ENCODE measurements at places on chromosomes 2 and 18. TPM values are rescaled to one million over a fixed set of nuclear protein-coding genes. Genes with fewer than 3 reads are reported as not detected.

Gene CIB4
- not detected for total RNA-seq

- no peaks in the 10 kb centered on the region for H3K36me3 ChIP-seq
- H3K27me3 ChIP-seq: no peaks in the 10 kb centered on the region
- no peak overlapping the region for H3K27ac ChIP-seq
- DNase-seq: no peak
Measured at GRCh38 chr18:13163167-13163927, 55.2 kb upstream of the LDLRAD4 start.

DNA sequence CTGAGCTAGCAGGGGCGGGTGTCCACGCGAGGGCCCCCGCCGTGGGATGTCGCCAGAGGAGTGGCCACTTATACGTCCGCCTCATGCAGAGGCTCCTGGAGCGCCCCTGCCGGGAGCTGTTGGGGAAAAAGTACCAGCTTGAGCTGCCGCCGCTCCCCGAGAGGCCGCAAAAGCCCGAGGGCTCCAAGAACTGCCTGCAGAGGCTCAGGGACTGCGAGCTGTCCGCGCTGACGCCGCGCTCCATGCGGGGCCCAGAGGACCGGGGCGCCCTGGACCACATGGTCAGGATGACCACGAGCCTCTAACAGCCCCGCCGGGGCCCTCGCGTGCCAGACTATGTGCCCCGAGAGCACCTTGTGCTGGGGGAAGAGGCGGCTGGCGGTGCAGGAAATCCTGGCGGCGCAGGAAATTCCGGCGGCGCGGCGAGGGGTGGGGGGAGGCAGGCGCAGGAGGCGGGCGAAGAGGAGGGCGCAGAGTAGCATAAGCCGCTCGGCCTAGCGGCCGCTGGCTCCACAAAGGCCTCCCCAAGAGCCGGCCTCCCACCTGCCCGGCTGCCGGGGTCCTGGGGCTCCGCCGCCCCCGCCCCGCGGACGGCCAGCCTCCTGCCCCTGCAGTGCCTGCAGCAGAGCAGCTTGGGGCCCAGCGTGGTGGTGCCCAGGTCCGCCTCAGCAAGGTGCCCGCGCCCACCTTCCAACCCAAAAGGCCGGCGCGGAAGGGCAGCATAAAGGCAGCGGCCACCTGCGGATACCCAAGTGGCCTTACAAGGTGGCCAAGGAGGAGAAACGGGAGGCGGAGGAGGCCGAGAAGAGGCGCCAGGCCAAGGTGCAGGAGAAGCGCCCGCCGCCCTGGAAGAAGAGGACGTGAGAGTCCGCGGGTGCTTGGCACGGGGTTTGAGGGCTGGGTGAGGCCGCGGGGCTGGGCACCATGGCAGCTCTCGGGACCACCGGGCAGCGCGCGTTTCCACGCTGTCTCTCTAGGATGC lies 42.1 kb upstream of the TRIM43B start:
- H3K4me1 ChIP-seq: no peaks in the 10 kb centered on the region
- no peaks in the 10 kb centered on the region for H3K27me3 ChIP-seq
- no peaks in the 10 kb centered on the region for H3K36me3 ChIP-seq
- peak overlapping the region; percentile 59 for H3K4me3 ChIP-seq

DNA sequence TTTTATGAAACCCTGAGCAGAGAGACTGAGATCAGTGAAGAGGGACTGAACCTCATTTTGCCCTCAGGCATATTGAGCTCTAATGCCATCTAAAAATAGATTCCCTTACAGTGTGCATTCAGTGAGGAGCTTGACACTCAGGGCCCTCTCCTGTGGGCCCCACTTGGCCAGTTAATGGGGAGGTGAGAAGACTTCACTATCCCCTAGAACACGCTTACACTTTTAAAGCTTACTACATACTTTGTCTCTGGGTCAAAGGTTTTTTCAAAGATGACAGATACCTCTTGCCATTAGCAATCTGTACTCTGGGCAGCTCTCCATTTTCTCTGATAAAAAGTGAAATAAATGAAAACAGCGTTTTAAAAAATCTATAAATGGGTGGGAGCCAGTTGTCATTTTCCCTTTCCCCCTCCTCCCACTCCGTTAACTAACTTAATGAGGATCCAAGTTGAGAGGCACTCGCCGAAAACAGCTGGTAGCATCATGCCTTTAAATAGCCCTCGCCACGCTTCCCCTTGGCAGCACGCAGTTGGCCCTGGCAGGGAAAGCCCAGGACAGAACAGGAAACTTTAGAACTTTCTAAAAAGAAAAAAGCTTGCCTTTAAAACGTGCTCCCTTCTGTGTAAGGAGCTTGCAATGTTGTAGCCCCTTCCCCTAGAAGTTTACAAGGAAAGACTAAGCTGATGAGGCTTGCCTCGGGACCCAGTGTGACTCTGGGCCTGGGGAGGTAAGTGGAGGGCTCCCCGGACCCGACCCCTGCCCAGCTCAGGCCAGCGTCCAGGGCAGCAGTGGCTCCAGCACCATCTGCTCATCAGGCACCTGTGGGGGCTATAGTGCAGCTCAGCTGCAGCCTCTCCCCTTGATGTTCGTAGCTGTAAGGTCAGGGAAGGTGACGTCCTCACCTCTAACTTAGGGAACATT lies 58.8 kb upstream of the FOSL2 start:
- H3K36me3 ChIP-seq: no peaks in the 10 kb centered on the region
- peak; percentile 81 for DNase-seq
- H3K4me1 ChIP-seq: peaks cover 65% of the 10 kb centered on the region
- H3K27ac ChIP-seq: peak overlapping the region; percentile 96
- H3K27me3 ChIP-seq: no peaks in the 10 kb centered on the region
- H3K4me3 ChIP-seq: no peak overlapping the region

Gene PSMA8
- not detected for total RNA-seq

Gene GPR45
- not detected for total RNA-seq

GRCh38 chr18:42305869-42306593 lies 351.0 kb downstream of the PIK3C3 start:
- no peaks in the 10 kb centered on the region for H3K4me1 ChIP-seq
- no peak for DNase-seq
- H3K36me3 ChIP-seq: no peaks in the 10 kb centered on the region
- no peaks in the 10 kb centered on the region for H3K27me3 ChIP-seq
- no peak overlapping the region for H3K27ac ChIP-seq
- no peak overlapping the region for H3K4me3 ChIP-seq

Data from gastrocnemius medialis (tissue), 4 donors.